ENCODE measurements at places on chromosomes 6 and 20.

- DNase-seq = no peak
Measured at GRCh38 chr6:129046526-129046925, 163.6 kb downstream of the LAMA2 start.

DNA sequence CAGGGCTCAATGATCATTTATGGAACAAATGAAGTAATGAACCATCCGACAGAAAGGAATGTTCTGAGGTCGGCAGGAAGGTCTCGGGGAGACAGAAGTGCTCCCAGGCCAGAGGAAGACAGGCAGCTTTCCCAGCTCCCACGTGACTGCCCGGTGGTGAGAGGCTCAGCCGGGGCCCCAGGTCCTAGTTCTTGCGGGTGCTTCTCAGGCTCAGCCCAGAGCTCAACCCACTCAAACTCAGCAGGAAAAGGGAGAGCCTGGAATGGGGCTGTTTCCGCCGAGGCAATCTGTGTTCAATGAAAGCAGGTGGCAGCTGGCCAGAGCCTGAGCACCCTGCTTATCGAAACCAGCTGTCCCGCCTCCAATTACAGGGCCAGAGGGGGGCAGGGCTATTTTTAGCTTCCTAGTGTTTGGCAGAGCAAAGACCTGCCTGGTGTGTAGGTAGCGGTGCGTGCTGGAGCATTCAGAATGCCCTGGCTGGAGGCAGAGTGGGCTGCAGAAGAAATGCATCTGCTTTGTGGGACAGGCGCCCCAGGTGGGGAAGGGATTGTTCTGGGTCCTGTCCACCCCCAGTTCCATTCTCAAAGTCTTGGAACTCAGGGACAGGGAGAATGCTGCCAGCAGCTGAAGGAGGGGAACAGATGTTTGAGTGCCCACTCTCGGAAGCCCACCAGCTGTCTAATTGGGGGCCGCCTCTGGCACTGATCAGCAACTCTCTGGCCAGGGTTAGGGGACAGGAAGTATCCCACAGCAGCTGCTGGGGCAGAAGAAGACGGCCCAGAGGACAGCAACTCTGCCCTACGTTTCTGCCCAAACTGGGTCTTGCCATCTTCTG is 145.1 kb downstream of the PREX1 start:
- DNase-seq = no peak

DNA sequence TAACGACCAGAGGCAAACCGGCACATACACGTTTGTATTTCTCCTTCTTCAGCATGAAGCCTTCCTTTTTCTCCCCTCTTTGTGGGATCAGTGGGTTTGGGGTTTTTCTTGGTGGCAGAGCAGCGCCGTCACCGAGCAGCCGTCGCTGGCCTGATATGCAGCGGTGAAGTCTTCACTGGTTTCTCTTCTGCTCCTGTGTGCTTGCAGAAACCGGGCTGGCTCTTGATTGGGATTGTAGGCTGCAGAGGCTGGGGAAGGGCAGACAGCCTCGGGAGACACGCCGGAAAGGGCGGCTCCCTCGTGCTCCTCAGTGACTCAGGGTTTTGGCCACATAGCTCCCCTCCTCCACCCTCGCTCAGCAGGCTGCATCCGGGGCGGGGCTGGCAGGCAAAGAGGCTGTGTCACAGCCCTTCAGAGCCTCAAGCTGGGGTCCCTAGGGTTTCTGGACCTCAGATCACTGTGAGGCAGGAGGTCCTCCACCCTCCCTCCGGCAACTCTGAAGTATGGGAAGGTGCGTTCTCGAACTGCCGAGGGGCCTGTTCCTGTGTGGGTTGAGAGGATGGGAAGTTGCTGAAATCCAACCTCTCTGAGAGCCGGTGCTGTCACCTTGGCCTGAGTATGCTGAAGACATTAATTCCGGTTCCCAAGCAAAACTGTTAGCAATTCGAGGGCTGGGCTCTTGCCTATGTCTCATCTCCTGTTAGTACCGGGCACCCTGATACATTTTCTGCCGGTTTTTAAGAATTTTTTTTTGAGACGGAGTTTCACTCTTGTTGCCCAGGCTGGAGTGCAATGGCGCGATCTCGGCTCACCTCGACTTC is 24.2 kb downstream of the NQO2 start:
- peak; percentile 86 for DNase-seq

GRCh38 chr20:61691978-61692377 is 373.7 kb downstream of the TAF4 start:
- no peak for DNase-seq

GRCh38 chr6:144401736-144402733 is 116.9 kb downstream of the UTRN start:
- DNase-seq = no peak

GRCh38 chr6:1313767-1314503 is 2.0 kb downstream of the FOXQ1 start:
- DNase-seq = no peak

GRCh38 chr6:4023240-4023639 is 55.7 kb downstream of the FAM217A start:
- DNase-seq = no peak

GRCh38 chr6:32941214-32941768 is 463 bp upstream of the HLA-DMB start:
- DNase-seq = no peak

GRCh38 chr6:130978660-130979396 is 84.2 kb downstream of the EPB41L2 start:
- DNase-seq = no peak

GRCh38 chr6:33755070-33755869 is 8.6 kb upstream of the IP6K3 start:
- no peak for DNase-seq

- no peak for DNase-seq
Measured at GRCh38 chr20:41173791-41174341, 36.5 kb downstream of the PLCG1 start.

DNA sequence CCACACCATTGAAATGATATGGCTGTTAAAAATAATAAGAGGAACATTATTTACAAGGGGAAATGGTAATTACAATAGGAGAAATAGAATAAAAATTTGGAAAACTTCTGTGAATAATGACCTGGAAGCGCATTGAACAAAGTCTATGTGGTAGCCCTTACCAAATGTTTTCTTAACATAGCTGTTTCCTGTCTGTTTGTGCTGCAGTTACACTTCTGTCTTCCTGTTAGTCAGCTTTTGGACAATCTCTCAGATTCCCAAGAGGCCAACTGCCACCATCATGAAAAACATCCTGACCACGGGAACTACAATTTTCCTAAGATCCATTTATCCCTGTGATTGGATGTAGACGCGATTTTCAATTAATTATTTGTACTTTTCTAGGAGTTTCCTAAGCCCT is 754.4 kb upstream of the MARCKS start:
- no peak for DNase-seq
